Amygdala (tissue), 56 donors: ENCODE measurements at places on chromosomes 11 and 22.

DNA sequence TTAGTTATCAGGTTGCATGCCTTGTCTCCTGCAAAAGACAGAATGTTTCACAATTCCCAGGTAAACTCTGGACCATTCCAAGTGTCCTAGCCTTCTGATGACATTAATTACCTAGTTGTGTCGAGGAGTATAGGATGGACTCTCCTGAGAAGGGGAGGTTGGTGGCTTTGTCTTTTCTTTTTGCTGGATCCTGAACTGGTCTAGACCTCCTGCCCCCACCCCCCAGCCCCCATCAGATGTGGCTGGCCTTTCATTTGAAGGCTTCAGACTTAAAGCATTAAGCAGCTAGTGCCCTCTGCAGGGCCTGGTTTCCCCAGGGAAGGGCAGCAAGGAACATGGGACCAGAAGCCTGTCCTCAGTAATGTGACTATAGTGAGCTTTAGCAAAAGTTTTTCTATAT is 9.7 kb downstream of the MCAM start:
- no peak for DNase-seq

DNA sequence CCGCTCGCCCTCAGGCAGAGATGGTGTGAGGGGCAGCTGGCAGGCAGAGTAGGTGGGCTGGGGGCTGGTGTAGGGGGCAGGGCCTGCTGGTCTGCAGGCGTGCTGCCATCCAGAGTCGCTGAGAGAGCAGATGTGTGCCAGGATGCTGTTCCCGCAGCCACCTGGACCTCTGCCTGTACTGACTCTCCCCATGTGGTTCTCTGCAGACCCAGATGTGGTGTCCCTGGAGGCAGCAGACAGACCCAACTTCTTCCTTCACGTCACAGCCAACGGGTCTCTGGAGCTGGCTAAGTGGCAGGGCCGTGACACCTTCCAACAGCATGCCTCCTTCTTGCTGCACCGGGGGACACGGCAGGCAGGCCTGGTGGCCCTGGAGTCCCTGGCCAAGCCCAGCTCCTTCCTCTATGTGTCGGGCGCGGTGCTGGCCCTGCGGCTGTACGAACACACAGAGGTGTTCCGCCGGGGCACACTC is 58.6 kb downstream of the OTOG start:
- DNase-seq: no peak

DNA sequence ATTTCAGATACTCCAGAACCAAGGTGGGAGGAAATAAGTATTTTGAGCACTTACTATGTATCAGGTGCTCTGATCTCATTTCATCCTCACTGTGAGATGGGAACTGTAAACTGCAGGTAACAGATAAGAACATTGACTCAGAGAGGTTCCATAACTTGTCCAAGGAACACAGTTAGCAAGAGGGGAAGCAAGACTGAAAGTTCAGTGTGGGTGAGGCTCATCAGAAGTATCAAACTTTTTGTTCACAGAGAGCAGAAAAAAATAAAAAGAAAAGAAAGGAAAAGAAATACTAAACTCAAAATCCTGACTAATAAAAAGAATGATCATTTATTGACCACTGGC is 37.1 kb downstream of the RAB30 start:
- no peak for DNase-seq

DNA sequence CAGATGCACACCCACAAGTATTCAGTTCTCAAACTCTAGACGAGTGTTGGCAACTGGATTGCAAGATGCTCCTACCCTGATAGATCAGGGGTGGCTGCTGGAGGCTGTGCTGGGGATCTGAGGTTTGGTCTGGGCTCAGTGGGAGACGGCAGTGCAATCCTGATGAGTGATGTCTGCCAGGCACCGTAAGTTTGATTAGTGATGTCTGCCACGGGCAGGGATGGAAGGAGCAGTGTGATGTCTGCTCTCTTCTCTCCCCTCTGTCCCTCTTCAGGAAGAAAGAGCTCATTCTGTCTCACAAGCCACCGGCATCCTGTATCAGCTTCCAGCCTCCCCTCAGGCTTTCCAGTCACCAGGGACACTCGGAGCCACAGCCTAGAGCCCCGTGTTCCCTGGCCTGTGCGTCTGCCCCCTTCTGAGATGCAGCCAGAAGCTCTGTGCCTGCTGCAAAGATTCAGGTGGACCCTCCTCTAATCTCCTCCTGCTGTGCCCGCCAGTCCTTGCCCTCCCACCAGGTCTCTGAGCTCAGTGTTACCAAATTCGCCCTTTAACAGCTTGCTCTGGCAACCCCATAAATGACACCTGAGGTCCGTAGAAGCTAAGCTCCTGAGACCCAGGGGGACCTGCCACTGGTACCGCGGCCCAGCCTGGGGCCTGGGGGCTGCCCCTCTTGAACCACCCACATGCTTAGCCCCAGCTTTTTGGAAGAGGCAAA is 19.9 kb downstream of the TP53I11 start:
- no peak for DNase-seq

GRCh38 chr11:68413591-68413999 is 47.0 kb upstream of the PPP6R3 start:
- no peak for DNase-seq

GRCh38 chr11:119713359-119714040 is 15.5 kb downstream of the NECTIN1 start:
- no peak for DNase-seq

DNA sequence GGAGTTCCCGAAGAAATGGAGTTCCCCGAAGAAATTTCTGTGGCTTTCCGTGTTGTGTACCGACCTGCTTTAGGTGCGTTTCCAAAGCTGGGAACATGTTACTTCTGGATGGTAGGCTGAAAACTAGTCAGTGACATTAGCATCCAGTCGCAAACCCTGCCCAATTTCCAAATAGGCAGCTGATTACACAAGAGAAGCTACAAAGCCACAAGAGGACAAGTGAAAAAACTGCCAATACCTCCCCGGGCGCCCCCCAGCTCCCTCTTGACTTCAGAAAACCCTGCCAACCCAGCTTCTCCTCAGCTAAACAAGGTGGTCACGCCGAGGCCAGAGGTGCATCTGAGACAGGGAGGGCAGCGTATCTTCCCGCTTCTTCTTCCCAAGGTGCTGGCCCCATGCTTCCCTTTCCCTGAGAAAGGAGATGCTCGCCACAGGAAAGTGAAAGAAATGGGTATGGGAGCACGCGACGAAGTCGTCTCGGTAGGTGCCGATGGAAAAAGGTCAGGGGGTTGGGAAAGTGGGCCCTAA is 551 bp downstream of the AGBL2 start:
- DNase-seq: no peak

- peak; percentile 50 for DNase-seq
These were observed at the start of gene RCE1 for GRCh38 chr11:66842896-66843775. Gene RCE1 (plus strand): TSS chr11:66843441. CDS start chr11:66843456, 15 bp downstream.

DNA sequence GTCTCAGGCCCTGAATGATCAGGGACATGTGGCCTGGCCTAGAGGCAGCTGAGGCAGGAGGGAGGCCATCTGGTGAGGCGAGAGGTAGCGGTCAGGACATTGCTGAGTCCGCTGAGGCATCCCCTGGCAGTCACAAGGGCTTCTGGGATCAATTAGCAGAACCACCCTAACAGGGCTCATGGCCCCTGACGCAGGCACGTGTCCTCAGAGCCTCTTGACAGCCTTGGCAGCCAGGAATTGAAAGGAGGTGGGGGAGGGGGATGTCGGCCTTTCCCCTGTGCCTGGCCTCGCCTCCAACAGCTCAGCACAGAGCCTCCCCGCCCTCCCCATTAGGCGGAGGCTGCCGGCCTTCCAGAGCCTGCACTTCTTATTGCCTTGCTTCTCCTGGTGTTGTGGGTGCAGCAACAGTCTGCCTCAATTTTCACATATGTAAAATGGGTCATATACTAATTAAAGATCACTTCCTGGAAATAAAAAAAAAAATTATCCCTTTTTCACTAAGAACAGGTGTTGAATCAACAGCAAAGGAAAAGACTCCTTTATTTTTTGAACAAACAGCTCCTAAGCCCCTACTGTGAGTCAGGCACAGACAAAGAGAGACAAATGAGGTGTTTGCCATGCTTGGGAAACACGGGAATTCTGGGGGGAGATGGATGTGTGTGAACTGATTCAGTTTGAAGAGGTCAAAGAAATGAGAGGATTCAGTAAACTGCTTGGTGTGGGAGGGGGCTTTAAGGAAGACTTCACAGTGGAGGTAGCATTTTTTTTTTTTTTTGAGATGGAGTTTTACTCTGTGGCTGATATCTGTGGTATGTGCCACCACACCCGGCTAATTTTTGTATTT is 55.3 kb downstream of the NFAM1 start:
- no peak for DNase-seq

- DNase-seq: no peak
These were observed 9.0 kb downstream of the HMGXB4 start for GRCh38 chr22:35266277-35266676.

GRCh38 chr11:16924826-16925560 is 89.2 kb downstream of the PLEKHA7 start:
- DNase-seq: no peak

GRCh38 chr11:67118801-67119584 is at the start of gene KDM2A:
Gene KDM2A (plus strand): TSS chr11:67119263. CDS start chr11:67121317, 2,054 bp downstream.
- peak; percentile 88 for DNase-seq

DNA sequence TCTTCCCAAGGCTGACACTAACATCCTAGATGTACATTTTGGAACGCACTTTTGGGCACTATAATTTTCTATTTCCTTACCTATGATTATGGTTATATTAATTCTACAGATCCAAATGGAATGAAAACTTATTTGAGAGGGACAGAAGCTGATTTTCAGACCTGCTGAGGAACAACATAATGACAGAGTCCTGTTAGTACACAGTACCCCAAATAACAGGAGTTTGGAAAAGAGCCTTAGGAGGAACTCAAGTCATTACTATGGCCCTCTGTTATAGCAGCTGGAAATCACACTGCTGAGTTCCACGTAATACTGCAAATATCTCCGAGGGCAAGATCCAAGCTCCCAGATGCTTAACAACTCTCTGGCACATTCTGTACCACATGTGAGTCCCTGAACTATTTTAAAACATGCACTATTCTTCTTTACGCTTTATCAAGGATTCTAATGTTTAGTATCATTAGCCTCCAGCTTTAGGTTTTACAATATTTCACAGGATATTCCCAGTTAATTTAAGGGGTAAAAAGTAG is 1027.7 kb upstream of the CCDC90B start:
- DNase-seq: no peak

DNA sequence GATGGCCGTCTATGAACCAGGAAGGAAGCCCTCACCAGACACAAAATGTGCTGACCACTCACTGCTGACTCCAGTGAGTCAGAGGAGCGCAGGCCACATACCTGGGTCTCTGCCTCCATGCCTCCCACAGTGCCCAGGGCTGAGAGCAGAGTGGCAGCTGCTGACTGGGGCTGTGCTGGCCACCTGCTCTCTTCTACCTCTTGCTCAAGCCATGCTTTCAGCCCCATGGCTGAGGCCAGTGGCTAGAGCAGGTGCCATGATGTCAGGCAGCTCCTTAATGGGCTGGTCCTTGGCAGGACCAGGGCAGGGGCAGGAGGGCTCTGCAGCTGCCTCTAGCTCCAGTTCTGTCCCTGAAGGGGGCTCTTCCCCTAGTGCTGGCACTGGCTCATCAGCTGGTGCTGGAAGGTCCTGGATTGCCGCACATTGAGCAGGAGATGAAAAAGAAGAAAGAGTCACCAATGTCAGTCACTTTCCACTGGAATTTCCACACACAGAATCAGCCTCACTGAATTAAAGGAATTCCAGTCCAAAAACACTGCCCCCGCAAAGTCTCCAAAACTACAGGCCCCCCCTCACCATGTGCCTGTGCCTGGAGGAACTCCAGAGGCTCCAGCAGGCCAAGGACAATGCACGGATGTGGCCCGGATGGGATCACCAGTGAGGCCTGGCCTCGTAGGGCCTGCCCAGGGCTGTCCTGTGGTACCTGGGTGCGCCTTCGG is 86.4 kb downstream of the GGTLC2 start:
- no peak for DNase-seq

- no peak for DNase-seq
These were observed 38.6 kb upstream of the CALCB start for GRCh38 chr11:15034687-15035267.

DNA sequence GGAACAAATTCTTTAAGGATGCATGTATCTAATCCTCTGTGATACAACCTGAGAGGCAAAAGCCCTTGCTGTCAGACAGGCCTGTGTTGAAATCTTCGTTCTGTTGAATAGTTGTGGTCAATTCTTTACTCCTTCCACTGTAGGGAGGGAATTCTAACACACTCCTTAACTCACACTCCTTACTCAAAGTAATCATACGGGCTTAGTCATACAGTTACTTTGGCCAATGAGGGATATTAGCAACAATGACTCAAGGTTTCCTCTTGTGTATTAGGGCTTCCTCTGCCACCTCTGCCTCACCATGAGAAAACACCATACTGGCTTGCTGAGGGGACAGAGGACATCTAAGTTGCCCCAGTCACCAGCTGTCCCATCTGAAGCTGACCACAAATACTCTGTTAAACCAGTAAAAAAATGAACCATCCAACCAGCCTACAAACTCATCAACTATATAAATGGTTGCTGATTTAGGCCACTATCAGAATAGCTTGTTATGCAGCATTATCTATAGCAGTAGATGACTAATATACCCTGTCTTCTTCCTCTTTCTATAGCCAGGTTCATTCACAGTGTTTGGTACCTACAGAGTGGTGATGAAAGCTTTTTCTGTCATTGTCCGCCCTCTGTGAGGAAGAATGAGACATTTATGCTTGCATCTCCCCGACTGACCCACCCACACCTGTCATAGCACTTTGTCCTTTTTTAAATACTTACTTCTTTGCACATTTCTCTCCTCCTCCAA is 322.8 kb upstream of the SYN3 start:
- DNase-seq: no peak

GRCh38 chr11:82959987-82960778 is 58.6 kb downstream of the DDIAS start:
- DNase-seq: no peak

- DNase-seq: no peak
These were observed 39.0 kb downstream of the OR4C45 start for GRCh38 chr11:50071584-50072225.

- DNase-seq: no peak
These were observed 72.0 kb downstream of the MICAL3 start for GRCh38 chr22:17952273-17952801.

- DNase-seq: peak; percentile 58
These were observed 4.9 kb downstream of the MYRF start for GRCh38 chr11:61757213-61757862.

DNA sequence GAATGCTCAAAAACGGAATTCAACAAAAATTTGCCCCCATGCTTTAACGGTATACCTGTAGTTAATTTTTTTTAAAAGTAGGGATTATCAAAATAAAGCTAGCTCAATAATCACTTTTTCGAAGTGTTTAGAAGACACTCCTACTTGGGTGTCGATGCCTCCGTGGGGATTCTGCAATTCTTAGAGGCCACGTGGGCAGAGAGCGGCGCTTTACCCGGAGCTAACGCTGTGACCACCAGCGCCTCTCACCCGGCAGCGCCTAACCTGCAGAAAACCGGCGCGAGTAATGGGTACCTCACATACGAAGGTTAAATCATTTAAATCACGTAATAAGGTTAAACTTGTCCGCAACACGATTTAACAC is 583 bp downstream of the TAF1D start:
- no peak for DNase-seq

GRCh38 chr11:107787733-107788132 is 70.9 kb downstream of the SLC35F2 start:
- DNase-seq: no peak
